NCI-H774 (cell line): ENCODE measurements at places on chromosomes 11 and 22.

GRCh38 chr11:119403021-119403420 is 20.0 kb downstream of the THY1 start:
- no peak for DNase-seq

GRCh38 chr22:38264322-38264843 is 8.4 kb downstream of the TMEM184B start:
- no peak for DNase-seq

- DNase-seq, result no peak
Measured at GRCh38 chr11:12565406-12565805, 108.8 kb upstream of the TEAD1 start.

GRCh38 chr11:134065381-134065780 is 3.5 kb upstream of the JAM3 start:
- DNase-seq, result no peak

DNA sequence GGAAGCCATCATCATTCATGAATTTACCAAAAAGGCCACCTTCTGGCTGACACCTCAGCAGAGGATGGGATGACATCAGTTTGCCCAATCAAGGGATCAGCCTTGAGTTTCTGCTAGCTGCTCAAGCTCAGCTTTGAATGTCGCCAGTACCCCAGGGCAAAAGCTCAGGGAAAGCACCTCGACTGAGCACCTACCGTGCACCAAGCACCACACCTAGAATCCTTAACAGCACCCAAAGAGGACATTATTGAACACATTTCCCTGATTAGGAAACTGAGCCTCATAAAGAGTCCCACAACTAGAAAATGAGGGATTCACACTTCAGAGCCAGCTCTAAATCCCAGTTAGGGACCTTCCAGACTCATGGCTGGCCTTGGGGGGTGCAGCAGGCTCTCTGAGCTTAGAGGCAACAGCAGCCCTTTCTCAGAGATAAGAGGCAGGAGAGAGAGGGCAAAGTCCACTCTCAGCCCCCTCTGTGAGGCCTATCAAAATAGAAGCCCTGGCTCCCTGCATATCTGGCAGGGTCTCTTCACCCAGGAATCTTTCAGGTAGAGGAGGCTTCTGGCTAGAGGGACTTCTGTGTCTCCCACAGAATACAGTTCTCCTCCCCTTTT is 13.4 kb upstream of the DAGLA start:
- DNase-seq, result no peak
